ENCODE measurements at places on chromosomes 4 and X.

DNA sequence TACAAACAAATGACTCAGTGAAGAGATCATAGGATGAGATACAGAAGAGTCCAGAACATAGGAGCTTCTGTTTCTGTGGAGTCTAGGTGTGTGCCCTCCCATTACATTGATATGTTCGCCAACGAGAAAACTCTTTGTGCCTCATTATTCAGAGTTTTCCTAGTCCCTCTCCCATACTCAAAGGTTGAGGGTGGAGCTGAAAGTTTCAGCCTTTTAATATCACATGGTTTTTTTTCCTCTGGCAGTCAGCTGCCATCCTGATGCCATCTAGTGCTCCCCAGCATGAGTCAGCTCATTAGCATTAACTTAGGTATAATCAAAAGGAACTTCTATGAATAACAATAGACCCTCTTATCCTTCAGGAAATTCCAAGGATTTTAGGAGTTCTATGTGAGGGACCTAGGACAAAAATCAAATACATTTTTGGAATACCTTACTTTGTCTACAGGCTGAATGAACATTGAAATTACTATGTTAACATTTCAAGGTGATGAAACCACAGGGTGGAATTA, 559.6 kb upstream of the AMOT start:
- no peak for DNase-seq

GRCh38 chr4:118034053-118034785, at the start of gene NDST3:
TSS of gene NDST3 (plus strand) at chr4:118034486. CDS start at chr4:118053911, 19,425 bp downstream.
- no peak for DNase-seq

GRCh38 chrX:65688403-65688871, 21.0 kb downstream of the MSN start:
- DNase-seq: no peak

GRCh38 chr4:7013175-7013574, 30.0 kb upstream of the TADA2B start:
- no peak for DNase-seq

GRCh38 chrX:79719568-79720231, 294.9 kb upstream of the TBX22 start:
- no peak for DNase-seq

DNA sequence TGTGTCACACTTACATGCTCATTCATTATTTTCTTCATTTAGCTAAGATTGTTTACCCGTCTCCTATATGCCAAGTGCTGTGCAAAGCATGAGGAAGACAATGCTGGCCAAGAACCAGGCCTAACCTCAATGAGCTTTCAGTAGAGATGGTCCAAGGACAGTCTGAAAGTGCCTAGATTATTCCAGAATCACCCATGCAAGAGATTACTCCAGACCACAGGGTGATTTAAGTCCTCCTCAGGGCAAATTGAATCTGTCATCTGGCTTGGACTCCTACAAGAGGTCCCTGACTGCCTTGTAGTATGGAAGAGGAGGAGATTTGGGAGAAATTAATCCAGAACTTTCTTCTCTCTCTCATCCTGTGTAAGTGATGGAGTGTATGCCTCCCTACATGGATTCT, 99.4 kb upstream of the NDP start:
- no peak for DNase-seq

DNA sequence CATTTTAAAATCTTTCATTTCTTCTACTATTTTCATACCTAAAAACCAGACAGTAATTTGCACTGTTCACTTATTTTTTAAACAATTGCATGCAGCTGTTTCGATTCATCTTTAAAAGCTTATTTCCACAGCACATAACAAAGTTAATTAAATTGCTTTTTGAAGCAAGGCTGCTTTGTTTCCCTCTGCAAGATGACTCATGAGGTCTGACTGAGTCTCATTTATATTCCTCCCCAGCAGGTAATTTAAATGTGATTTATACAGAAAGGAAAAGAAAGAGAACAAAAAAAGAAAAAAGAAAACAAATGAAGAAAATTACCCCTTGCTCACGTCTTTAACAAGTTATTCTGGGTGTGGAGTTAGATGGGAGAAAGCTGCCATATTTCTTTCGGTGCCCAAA, 22.8 kb downstream of the VMA21 start:
- DNase-seq: no peak

GRCh38 chrX:24920769-24921168, 95.0 kb downstream of the ARX start:
- DNase-seq: no peak

DNA sequence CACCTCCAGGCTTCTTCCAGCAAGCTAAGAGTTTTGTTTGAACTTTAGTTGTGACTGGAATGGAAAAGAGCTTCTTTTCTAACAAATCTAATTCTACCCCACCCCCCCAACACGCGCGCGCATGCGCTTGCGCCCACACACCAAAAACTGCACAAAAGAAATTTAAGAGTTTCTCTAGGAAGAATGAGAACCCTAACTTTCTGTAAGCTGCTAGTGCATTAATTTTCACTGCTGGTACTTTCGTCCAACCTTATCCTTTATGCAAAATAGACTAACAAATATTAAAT, 9.0 kb upstream of the INTU start:
- DNase-seq: no peak

DNA sequence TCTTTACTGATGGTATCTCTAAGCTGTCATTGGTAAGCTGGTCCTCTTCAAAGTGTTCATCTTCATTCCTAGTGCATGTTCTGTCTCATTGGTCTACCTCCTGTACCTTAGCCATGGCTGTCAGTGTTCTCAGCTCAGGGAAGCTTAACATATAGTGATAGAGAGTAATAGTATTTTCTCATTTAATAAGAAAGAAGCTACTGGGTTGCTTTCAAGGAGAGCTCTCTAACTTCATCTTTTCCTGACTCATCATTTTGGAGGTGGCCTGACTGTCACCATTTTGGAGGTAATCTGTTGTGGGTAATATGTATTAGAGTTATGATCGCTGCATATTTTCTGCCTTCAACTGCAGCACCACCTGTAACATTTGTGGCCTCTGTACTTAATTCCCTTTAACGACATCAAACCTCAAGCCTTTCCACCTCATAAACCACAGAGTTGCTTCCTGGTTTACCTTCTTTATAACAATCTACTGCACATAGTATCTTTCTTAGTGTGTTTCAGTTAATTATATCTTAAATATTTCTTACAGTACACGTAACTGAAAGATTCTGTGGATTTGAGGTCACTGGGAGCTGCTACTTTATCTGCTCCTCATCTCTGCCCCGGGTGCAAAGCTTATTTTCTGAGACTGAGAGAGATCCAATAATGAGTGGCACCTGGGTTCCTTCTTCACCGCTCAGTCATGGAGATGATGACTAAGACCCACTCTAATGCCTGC, 474.0 kb upstream of the TECRL start:
- DNase-seq: no peak

- no peak for DNase-seq
Measured at GRCh38 chr4:100082852-100083251, 107.4 kb downstream of the DDIT4L start.

DNA sequence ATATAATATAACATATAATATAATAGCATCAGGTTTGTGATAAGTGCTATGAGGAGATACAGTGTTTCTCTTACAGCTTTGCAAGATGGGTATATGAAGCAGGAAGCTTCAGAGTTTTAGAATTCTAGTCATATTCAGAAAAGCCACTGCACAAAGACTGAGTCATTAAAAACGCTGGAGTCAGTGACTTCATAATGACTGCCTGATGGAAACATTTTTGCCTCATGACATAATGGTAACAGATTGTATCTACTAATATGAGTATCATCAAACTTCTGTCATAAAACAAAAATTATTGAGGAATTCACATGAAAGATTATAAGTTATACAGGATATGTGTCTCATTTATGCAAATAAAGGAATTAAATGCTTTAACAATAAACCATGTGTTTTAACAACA, 46.8 kb downstream of the EPHA5 start:
- no peak for DNase-seq

DNA sequence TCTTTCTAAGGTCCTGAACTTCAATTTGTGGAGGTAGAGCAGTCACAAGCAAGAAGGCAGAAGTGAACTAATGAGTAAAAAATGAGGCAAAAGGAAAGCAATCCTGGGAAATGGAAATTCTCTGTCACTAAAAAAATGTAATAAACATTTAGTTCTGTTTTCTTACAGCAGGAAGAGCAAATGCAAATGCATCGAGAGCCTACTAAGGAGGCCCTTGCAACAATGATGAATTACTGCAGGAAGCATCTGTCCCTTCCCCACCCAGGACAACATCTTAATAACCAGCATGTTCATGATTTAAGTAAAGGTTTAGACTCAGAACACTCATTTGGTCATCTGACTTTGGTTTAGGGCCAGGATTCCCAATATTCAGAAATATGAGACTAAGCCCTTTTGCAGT, 341.4 kb upstream of the NOCT start:
- no peak for DNase-seq

- no peak for DNase-seq
Measured at GRCh38 chr4:119623025-119623424, 5.6 kb downstream of the PDE5A start.

- no peak for DNase-seq
Measured at GRCh38 chrX:37871626-37872302, 24.4 kb upstream of the DYNLT3 start.

DNA sequence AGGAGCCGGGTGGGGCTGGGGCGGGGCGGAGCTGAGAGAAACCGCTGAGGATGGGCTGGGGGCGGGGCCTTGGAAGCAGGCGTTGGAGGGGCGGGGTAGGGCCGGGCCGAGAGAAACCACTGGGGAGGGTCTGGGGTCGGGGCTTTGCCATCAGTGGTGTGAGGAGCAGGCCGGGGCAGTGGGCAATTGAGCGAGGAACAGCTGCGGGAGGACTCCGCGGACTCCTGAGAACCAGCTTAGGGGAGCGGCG, 1.3 kb upstream of the EOLA2 start:
- no peak for DNase-seq

- DNase-seq: no peak
Measured at GRCh38 chr4:8086783-8087445, 71.7 kb downstream of the ABLIM2 start.

DNA sequence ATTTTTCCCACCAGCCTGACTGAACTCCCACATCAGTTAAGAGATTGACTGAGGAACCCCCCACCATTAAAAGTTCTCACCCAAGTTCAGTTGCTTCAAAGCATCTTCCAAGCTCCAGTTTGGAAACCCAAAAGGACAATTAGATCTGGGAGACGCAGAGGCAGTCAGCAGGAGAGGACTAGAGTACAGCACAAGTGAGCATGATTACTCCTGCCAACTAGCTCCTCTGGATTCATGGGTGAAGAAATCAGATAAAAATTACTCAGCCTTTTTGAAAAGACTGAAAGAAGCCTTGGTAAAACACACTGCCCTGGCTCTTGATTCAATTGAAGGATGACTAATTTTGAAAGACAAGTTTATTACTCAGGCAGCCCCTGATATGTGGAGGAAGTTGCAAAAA, 297.5 kb downstream of the ADAM29 start:
- no peak for DNase-seq

- no peak for DNase-seq
Measured at GRCh38 chrX:42140320-42140719, 217.0 kb upstream of the CASK start.

DNA sequence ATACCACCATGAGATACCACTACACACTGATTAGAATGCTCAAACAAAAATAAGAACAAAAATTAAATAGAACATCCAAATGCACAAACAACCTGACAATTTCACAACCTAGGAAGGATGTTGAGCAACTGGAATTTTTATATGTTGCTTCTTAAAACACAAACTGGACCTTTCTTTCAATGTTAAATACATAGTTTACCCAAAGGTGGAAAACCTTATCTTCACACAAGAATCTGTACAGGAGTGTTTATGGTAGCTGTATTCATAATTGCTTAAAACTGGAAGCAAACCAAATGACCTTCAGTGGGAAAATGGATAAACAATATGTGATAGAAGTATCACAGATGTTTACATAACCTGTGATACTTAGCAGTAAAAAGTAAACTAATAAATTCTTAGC, 573.8 kb downstream of the MAGEB5 start:
- DNase-seq: no peak

GRCh38 chr4:97950836-97951235, 192.4 kb downstream of the STPG2 start:
- DNase-seq: no peak

GRCh38 chr4:65624651-65625050, 45.6 kb downstream of the EPHA5 start:
- no peak for DNase-seq

GRCh38 chr4:158758142-158758541, 10.7 kb upstream of the FNIP2 start:
- no peak for DNase-seq

DNA sequence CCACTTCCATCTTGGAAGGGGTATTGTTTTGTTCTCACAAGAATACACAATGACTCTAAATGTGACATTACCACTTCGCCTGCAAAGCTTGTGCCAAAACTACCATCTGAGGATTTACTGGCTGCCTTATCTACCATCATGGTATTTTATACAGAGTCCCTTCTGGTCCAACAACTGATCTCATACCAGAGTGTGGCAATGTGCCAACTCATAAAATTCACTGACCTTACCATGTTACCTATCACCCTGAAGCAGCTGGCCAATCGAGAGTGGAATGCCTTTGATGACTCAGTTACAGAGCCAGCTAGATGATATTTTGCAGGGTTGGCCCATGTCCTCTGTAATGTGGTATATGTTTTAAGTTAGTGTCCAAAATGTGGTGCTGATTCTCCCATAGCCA, 3.8 kb upstream of the SERPINA7 start:
- no peak for DNase-seq

DNA sequence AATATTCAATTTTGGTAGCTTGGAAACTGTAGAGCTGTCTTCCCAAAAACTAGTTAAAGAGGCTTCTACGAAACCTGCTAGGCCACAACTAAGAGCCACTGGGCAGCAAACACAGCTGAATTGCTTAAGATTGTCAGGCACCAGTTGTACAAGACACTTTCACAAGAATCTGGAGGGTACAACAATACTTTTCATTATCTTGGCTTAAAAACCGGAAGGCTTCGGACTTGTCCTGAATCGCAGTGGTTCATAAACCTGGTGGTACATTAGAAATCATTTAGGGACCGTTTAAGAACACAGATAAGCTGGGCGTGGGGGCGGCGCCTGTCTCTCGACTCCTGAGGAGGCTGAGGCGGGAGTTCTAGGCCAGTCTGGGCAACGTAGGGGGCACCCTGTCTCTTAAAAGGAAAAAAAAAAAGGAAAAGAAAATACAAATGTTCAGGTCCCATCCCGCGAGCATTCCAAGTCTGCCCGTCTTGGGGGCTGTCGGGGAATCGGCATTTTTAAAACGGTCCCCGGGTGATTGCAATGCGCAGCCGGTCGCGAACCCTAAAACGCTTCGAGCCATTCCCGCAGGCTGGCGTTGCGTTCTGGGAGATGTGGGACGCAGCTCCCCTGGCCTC, 763 bp downstream of the PYURF start:
- DNase-seq: no peak

DNA sequence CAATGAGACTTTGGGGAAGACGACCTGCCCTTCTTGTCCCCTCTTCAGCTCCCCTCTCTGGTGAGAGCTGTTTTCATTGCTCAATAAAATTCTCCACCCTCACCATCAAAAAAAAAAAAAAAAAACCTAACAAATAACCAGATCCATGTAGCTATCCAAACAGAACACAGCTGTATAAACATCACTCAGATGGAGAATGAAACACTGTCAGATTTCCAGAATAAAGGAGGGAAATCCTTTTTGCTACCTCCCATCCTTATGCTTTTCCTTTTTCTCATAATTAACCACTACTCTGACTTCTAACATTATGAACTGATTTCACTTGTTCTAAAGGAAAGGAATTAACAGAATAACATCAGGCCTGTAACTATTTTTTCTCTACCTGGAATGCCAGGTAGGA, 155.6 kb downstream of the PPP4R3C start:
- no peak for DNase-seq

GRCh38 chr4:41209187-41209586, 5.2 kb downstream of the APBB2 start:
- no peak for DNase-seq

Data from stimulated activated CD4-positive, alpha-beta T cell treated with anti-CD3 and anti-CD28 coated beads, TNF-alpha, amount 100 ng/mL, for 1 hour (primary cell).